AG08396 (cell line): ENCODE measurements at places on chromosomes 12 and 14.
A peak's percentile ranks its signal among the peaks of the same experiment; 100 is the strongest.

DNA sequence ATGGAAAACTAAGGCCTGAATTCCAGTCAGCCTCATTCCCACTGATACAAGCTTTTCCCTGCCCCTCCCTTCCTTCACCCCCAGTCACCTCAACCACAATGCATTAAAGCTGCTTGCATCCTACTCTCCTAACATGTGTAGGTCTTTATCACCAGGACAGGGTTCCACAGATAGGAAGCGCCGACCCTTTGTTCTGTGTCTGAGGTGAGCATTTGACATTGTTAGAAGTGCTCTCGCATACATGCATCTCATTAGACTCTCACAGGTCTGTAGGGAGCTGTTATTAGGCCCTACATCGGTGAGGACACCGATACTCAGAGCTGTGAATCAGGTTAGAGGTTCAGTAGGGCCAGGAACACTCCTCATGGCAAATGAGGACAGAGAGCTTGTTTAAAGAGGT, 13.2 kb upstream of the EDDM3A start:
- no peak for DNase-seq

DNA sequence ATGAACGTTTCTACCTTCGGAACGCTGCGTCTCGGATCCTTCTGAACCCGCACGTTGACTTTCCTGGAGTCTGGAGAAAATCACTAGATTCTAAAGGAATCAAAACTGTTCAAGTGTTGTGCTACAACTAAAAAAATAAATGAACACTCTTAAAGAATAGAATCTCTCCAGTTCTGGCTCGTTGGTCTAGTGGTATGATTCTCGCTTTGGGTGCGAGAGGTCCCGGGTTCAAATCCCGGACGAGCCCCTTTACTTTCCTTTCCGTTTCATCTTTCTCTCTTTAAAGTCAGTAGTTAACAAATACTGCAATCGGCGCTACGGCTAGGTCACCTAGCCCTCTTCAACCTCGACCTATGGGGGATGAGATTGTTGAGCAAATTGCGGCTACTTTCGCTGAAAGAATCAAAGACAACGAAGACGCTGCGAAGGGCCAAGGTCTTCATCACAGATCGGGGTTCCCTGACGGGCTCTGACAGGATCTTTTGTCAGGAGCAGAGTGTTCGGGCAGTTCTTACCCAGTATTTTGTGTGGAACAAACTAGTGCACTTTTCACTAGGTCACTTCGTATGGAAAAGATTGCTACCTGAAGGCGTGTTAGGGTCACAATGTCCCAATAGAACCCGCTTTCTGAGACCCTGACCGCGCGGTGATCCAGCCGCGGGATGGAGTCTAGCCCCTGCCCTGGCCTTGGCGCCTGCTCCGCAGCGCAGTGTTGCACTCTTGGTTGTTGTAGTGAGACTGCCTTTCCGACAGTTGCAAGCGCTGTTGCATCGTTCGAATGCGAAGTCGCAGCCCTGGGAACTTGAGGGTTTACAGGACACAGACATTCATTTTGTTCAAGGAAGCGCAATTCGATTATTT, 8.4 kb downstream of the OR6S1 start:
- DNase-seq, result peak; percentile 75

- DNase-seq, result no peak
Measured at GRCh38 chr12:9888665-9889273, 7.5 kb downstream of the KLRF2 start.

GRCh38 chr12:15778126-15778525, 11.1 kb downstream of the EPS8 start:
- DNase-seq, result no peak

DNA sequence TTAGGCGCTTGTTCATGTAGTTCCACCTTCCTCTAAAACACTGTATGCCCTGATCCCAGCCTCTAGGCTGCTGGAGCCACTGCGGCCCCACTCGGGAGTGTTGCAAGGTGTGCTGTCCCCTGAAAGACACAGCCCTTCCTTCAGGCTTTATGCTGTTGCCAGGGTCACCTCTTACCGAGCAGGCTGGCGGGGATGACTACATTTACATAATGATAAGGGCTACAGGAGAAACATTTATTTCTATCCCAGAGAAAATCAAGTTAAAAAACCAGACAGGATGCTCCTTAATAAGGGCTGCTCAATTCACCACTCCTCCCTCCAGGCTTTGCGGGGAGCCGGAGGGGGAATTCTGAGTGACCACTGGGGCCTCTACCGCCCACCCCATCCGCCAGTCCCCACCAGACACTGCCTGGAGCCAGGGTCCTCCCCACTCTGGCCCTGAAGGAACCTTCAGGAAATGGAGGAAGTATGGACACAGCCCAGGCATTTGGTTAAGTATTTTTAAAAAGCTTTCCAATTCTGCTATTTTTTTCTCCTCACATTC, 200.6 kb downstream of the TTC7B start:
- DNase-seq, result no peak

DNA sequence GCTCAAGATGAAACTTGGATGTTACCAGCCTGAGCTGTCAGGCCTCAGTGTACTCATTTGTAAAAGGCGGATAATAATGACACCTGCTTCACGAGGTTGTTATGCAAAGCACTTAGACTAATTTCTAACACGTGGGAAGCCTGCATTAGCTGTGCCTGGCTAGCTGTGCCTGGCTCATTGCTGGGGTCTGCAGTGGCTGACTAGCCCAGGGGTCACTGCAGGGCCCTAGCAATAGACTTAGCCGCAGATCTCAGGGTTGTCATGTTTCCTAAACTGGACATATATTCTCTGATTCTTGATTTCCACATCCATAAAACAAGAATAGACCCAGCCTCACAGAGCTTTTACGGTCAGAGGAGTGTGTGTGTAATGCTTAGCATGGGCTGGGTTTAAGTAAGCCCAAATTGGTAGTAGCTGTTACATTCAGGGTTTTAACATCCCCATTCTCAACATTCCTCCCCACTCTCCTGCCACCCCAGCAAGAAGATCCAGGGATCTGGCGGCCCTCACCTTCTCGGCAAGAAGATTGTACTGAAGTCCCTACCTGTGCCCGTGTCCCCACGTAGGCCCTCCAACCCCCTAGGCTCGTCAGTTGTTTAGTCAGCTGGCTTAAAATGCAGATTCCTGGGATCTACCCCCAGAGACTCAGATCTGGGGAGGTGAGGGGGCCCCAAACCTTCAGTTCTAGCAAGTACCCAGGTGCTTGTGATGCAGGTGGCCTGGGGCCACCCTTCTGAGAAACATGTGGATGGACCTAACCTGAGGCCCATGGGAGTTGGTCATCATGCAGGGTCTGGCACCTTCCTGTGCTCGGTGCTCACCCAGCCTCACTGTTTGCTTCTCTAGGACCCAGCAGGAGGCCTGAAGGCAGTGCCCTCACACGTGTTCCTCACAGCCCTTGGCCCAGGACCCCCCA, 8.6 kb downstream of the NR4A1 start:
- no peak for DNase-seq

DNA sequence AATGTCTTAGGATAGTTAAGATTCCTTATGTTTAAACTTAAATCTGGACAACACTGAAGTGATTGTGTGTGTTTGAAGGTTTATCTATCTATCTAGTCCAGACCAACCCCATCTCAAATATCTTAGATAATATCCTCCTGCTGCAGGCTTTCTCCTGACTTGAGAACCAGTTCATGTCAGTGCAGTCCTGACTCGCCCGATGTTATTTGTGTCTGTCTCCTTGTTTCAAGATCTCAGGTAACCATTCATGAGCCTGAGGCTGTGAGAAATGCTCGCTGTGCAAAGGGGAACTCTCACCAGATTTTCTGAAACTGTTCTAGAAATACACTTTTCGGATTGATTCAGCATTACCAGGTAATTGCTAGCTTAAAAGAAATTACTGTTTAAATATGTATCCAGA, 356.2 kb downstream of the SNAPC1 start:
- DNase-seq, result no peak

DNA sequence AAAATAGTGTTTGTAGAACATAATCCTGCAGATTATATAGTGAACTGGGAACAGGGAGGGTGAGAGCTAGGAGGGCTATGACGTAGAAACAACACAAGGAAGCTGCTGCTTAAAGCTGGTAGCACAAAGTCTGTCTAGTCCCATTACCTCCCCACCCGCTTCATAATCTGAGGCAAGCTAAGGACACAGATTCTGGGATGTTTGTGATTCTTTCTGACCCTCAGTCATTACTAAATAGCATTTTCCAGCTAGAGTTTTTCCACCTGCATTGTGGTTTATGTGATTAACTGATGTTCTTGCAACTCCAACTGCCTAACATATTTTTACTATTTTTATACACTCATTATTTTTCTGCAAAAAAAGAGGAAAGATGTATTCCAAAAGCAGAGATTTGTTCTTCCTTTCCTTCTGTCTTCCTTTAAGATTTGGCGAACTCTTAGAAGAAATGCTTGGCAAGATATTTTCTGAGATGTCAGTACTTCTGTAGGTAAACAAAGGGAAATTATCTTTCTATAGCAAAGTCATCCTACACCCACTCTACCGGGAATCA, 293.2 kb upstream of the FAR2 start:
- DNase-seq, result no peak

GRCh38 chr12:19095331-19095730, 34.2 kb upstream of the PLEKHA5 start:
- no peak for DNase-seq

DNA sequence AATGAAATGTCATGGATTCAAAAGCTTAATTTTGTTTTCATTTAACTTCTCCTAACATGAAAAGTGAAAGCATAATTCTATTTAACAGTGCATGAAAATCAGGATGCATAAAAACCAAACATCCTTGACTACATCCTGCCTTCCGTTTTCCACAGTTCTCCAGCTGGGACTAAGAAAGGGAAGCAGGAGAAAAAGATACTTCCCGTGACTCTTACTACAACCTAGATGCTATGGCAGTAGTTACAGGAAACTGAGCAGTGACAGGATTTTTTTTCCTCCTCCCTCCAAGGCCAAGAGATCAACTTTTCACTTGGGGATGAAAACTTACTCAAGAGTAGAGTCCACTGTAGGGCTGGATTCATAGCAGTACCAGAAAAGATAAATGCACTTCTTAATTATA, 2.6 kb downstream of the EXOC5 start:
- no peak for DNase-seq

DNA sequence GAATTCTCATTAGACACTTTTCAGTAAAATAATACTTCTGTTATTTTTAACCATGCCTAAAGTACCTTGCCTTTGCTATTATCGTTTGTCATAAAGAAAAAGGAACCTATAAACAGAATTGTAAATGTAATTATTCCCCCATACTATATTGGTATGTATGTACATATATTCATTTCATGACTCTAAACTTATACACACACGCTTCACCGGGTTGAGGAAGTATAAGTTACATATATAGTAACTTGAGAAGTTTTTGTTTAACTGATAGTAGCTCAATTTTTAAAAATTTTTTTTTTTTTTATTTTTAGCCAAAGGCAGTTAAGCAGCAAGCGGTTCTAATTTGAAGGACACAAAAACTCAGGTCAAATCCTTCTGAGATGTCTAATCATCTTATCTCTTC, 107.6 kb downstream of the PLEKHG7 start:
- DNase-seq, result no peak

DNA sequence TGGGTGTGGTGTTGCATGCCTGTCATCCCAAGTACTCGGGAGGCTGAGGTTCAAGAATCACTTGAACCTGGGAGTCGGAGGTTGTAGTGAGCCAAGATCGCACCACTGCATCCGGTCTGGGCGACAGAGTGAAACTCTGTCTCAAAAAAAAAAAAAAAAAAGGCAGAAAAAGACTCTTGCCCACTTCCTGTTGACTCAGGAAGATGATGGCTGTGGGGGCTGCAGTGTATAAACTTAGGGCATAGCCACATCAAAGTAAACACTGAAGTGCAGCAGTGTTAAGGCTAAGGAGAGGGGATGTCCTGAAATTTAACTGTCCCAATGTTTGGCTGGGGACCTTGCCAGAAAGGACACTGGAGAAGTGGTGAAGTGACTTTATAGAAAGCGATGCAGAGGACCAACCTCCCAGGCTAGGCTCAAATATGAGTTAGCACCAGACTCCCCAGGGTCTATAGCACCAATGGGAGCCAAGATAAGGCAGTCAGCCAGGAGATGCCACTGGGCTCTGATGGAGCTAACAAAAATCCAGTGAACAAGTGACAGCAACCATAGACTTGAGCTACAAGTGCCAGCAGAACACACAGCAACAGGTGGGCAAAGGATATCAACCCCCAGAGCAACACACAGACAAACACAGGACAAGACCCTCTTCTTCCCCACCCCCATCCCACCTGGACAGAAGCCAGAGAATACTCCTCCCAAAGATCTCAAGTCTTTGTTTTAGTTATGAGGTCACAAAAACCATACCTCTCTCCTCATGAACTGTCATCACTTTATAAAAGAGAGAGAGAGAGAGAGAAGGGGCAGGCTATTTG, 28.0 kb downstream of the NELL2 start:
- DNase-seq, result no peak

GRCh38 chr14:50775357-50775756, 55.6 kb downstream of the NIN start:
- DNase-seq, result peak; percentile 71

- DNase-seq, result peak; percentile 49
Measured at GRCh38 chr12:92295523-92295922, 149.9 kb upstream of the BTG1 start.

- DNase-seq, result no peak
Measured at GRCh38 chr14:98956181-98956580, 315.8 kb downstream of the BCL11B start.

- DNase-seq, result no peak
Measured at GRCh38 chr12:32076941-32077340, 29.7 kb upstream of the BICD1 start.

DNA sequence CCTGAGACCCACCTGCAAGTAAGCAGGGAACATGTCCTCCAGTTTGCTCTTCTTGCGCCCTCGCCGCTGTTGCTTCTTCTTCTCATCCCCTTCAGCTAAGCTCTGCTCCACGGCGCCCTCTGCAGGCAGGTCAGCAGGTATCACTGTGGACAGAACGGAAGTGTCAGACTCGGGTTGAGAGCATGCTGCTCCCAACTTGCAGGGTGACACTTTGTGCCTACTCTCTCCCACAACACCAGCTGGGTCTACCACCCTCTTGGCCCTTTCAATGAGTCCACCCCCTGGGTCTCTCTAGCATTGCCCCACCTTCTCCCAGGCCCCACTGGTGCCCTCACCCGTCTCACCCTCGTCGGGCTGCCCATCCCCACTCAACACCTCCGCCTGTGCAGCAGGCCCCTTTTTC, 16.7 kb downstream of the KMT2D start:
- peak; percentile 77 for DNase-seq

DNA sequence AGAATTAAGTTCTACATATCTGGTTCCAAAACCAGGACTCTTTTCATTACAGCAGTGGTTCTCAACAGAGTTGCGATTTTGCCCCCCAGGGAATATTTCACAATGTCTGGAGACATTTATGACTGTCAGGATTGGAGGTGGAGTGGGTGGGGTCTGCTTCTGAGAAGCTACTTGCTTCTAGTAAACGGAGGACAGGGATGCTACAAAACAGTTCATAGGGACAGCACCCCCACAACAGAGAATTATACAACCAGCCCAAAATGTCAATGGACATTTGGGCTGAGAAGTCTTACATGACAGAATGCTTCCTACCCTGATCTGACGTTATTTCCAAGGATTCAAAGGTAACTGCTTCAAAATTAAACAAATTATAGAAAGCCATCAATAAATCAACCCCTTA, 739 bp upstream of the SPATA7 start:
- DNase-seq, result peak; percentile 6

GRCh38 chr14:48075487-48075886, 400.1 kb upstream of the MDGA2 start:
- DNase-seq, result no peak

GRCh38 chr12:130166306-130166705, 4.0 kb downstream of the FZD10 start:
- no peak for DNase-seq
